G401 (cell line): ENCODE measurements at places on chromosomes 5 and 9.

GRCh38 chr5:3339092-3339797 lies 256.4 kb upstream of the IRX1 start:
- DNase-seq: no peak

GRCh38 chr5:82886911-82887310 lies 190.3 kb downstream of the TMEM167A start:
- DNase-seq: no peak

- DNase-seq: no peak
Measured at GRCh38 chr5:176400382-176401156, 12.0 kb downstream of the HIGD2A start.

DNA sequence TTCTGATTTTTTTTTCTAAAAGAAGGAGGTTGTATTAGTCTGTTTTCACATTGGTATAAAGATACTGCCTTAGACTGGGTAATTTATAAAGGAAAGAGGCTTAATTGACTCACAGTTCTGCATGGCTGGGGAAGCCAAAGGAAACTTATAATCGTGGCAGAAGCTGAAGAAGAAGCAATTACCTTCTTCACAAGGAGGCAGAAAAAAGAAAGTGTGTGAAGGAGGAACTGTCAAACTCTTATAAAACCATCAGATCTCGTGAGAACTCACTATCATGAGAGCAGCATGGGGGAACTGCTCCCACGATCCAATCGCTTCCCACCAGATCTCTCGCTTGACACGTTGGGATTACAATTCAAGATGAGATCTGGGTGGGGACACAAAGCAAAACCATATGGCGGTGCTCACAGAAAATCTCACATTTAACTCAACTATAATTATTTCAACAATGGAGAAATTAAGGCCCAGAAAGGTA lies 27.1 kb downstream of the DPYSL3 start:
- no peak for DNase-seq

DNA sequence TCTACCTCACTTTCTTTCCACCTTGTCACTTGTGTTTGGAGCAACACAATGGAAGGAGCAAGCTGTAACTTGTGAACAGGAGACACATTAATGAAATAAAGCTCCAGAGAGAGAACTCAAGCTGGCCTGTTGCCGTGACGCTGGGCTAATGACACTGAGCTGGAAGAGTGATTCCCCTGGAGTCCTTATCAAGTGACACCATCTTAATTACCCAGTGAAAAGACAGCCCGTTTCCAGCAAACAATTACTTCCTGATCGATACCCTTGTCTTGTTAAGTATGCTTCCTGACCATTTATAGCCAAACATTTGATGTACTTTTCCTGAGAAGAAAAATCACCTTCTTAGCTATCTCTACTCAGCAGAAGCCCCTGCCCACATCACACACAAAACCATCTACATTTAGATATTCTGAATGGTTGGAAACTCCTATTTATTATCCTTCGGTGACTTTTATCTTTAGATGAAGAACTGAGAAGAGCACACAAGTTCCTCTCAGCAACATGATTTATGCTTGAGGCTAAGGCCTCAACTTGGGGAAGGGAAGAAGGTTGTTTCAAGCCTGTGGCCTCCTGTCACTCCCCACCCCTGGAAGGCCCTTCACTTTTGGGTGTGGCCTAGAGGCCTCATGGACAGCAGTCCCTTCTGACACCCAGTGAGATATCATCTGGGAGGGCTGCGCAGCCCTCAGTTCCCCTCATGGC lies 34.1 kb downstream of the CRHBP start:
- DNase-seq: no peak

GRCh38 chr5:106698169-106698568 lies 972.6 kb downstream of the EFNA5 start:
- no peak for DNase-seq

GRCh38 chr5:75088648-75089047 lies 36.3 kb upstream of the GCNT4 start:
- no peak for DNase-seq

DNA sequence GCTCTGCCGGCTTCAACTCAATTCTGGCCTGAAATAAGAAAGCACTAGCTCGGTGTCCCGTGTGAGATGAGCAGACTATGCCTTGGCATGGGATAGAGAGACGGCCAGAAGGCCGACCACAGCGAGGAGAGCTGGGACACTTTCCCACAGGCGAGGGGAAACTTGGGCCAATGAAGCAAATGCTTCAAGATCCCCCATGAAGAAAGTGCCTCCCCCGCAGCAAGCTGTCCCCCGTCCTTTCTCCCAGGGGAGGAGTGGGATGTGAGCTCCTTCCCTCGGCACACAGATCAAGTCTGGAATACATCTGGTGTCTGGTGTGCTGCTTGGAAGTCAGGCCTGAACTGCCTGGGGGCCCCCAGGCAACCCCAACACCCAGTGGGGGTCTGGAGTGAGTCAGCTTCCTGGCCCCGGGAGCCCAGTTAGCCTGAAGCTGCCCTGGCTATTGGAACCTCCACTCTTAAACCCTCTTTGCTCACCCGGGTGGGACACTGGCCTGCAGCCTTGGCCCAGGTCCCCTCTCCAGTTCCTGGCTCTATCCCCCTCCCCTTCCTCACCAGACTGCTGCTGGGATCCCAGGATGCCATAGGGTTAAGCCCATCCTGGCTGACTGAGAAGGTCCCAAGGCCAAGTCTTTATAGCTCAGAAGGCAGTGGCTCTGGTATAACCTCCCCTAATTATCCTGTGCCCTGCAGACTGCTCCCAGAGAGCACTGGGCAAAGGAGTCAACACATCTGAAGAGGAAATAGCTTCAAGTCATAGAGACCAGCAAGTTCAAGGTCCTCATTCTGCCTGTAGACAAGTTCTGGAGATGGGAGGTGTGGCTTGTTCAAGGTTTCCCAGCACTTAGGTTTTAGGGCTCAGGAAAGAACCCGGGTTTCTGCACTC lies 205.3 kb downstream of the TTLL11 start:
- DNase-seq: no peak

DNA sequence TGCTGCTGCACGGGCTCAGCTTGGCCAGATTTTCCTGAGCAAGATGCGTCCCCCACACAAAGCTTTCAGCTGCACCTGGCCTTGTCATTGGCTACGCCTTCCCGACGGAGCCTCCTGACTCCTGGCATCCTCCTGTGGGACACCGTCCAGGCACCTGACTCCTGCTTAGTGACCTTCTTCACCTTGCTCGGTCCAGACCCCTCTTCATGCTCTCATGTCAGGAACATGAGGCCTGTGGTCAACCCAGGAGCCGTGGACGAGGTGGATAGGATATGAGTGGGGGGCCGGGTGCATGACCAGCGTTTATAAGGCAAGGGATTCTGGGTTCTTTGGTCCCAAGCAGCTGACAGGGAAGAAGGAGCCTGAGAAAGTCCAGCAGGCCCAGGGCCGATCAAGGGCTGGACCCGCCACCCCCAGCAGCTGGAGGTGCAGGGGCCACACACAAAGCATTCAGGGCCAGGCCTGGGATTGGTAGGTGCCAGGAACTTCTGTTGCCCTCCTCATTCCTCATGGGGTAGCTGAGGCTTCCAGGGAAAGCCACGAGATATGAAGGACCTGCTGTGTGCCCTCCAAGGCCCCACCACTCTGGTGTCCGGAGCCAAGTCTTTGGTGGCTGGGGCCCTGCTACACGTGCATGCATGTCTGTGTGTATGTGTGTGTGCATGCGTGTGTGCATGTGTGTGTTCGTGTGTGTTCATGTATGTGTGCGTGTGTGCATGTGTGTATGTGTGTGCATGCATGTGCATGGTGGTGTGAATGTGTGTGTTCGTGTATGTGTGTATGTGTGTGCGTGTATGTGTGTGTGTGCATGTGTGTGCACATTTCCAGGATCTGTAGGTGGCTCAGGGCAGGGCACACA lies 34.9 kb downstream of the SLC6A3 start:
- DNase-seq: no peak

- DNase-seq: peak; percentile 54
Measured at GRCh38 chr9:96169484-96169883, 132.5 kb downstream of the HSD17B3 start.

DNA sequence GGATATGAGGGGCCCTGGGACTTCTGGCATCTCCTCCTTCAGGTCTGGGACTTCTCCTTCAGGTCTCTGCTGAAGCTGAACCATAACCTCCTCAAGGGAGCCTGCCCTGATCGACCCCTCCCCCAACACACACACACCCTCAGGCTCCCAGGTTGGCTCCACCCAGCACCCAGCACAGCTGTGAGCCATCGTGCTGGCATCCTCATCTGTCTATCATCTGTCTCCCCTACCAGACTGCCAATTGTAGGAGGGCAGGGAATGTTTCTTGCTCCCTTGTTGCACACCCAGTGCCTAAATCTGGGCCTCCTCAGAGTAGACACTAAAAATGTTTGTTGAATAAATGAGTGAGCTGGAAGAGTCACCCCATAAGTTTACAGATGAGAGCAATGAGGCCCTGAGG lies 71.4 kb downstream of the LRSAM1 start:
- DNase-seq: no peak

- DNase-seq: no peak
Measured at GRCh38 chr5:89055015-89055694, 172.2 kb upstream of the MEF2C start.

DNA sequence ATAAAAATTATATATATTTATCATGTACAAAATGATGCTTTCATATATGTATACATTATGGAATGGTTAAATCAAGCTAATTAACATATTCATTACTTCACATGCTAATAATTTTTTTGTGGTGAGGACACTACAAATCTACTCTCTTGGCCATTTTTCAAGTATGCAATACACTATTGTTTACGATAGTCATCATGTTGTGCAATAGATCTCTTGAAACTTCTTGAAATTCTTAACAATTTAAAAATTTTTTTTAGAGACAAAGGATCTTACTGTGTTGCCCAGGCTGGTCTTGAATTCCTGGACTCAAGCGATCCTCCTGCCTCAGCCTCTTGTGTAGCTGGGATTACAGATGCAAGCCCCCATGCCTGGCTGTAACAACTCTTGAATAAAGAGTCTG lies 45.2 kb upstream of the SHOC1 start:
- DNase-seq: no peak

- peak; percentile 32 for DNase-seq
Measured at GRCh38 chr9:127763918-127764384, 14.5 kb downstream of the SH2D3C start.

DNA sequence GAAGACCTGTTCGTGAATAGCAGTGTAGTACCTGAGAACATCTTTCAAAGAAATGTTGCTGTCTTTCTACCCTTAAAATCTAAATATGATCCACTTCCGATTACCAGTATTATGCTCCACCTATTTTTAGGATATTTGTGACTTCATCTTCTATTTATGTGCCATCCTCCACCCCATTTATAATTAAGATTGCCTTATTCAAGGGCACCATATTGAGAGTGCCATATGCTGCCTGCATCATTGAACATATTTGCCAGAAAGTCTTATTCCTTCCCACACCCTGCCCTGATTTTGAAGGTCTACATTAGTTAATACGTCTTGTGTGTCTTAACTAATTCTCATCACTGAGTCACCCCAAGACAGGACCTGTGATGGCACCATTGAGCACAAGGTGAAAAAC lies 1076.7 kb downstream of the CDH12 start:
- peak; percentile 86 for DNase-seq

- peak; percentile 81 for DNase-seq
Measured at GRCh38 chr5:151742870-151743294, 15.5 kb downstream of the ATOX1 start.

GRCh38 chr9:79583952-79584654 lies 12.3 kb downstream of the TLE4 start:
- DNase-seq: no peak

DNA sequence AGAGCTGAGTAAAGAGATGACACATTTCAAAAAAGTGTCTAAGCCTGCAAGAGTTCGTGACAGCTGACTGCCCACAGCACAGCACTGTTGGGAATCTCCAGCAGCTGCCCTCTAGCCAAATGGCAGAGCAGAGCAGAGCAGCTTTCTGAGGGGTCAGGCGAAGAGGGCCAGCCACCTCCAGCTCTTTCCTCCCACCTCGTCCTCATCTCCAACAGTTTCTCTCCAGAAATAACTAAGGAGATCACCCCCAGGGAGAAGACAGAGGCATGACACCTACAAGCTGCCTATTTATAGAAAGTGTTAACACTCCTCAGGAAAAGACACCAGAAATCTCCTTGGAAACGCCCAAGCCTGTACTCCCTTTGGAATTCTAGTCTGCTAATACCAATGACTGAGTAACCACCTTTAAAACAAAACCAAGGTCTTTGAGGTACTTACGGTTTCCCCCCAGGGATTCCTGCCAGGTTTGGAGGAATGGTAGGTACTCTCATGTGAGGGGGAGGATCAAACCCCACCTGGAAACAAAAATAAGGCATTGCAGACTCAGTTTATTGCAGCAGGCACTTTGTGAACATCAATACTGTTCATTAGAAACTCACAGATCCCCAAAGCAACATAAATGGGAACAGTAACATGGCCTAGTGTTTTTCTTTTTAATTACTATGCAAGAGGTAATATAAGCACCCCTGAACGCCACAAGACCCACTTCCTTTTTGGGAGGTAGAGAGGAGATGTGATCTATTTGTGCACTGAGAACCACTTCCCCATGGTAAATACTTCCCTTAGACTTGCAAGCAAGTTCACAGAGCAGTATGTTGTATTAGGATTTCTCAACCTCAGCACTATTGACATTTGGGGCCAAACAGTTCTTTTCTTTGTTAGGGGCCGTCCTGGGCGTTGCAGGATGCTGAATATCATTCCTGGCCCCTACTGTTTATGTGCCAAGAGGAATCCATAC lies 79.3 kb downstream of the TLE1 start:
- peak; percentile 10 for DNase-seq
